ENCODE measurements at places on chromosomes 1 and 21. TPM values are rescaled to one million over a fixed set of nuclear protein-coding genes. Genes with fewer than 3 reads are reported as not detected.
A peak's percentile ranks its signal among the peaks of the same experiment; 100 is the strongest.

CDA gene
- 1.7 TPM for total RNA-seq

NBPF6 gene
- total RNA-seq, result not detected

DCST2 gene
- total RNA-seq, result 0.17 TPM

ADIPOR1 gene
- 103 TPM for total RNA-seq

TEX38 gene
- not detected for total RNA-seq

A3GALT2 gene
- not detected for total RNA-seq

TCP10L gene
- 1.6 TPM for total RNA-seq

IPO13 gene
- total RNA-seq, result 55.6 TPM

OR10X1 gene
- not detected for total RNA-seq

- no peak for DNase-seq
- H3K27ac ChIP-seq, result no peak overlapping the region
- H3K4me3 ChIP-seq, result no peak overlapping the region
- H3K4me1 ChIP-seq, result peaks cover 78% of the 10 kb centered on the region
- H3K27me3 ChIP-seq, result no peaks in the 10 kb centered on the region
- H3K36me3 ChIP-seq, result no peaks in the 10 kb centered on the region
These were observed 119.4 kb downstream of the SIPA1L2 start for GRCh38 chr1:232510367-232511110.

GRCh38 chr1:234597894-234598293, 12.1 kb downstream of the IRF2BP2 start:
- H3K4me1 ChIP-seq, result peaks cover 45% of the 10 kb centered on the region
- peak; percentile 73 for DNase-seq
- H3K27me3 ChIP-seq, result no peaks in the 10 kb centered on the region
- peak overlapping the region; percentile 100 for H3K27ac ChIP-seq

DNA sequence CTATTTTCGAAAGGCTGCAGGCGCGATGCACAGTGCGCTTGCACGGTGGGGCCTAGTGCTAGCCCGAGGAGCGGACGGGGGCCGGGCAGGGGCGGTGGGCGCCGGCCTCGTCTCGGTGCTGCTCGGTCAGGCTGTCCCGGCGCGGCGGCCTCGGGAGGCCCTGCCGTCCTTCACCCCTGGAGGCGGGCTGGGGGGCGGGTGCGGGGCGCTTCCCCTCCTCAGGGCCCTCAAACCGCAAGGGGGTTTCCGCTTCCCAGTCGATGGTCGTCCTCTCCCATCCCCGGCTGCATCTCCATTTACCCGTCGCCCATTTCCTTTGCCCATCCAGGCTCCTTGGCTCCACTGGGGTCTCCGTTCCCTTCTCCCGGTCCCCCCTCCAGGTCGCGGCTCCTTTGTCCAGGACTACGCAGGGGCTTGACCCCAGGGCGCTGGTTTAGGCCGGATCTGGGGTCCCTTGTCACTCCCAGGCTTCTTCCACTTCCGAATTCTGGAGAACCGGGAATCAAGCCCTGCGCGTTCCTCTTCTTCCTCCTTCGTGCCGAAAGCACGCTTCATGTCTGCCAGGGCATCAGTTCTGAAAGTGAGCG, 196.3 kb upstream of the LMO4 start:
- H3K27ac ChIP-seq, result peak overlapping the region; percentile 71
- no peaks in the 10 kb centered on the region for H3K36me3 ChIP-seq
- no peaks in the 10 kb centered on the region for H3K4me1 ChIP-seq
- H3K27me3 ChIP-seq, result no peaks in the 10 kb centered on the region

DNA sequence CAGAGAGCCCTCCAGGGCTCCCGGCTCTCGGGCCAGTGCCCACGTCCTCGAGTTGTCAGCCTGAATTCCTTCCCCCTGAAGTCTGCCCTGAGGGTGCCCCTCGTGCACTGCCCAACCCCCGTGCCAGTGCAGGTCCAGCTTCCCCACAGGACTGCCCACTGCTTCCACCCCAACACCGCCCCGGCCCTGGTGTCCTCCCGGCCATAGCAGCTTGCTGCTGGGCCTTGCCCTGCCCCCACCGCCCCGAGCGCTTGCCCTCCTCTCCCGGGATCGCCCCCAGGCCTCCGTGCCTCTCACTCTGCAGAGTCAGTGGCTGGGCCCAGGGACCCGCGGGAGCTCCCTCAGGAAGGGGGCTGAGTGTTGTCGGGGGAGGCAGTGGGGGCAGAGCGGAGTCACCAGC, 24.1 kb upstream of the ARHGEF16 start:
- no peak overlapping the region for H3K27ac ChIP-seq
- no peak overlapping the region for H3K4me3 ChIP-seq
- H3K27me3 ChIP-seq, result no peaks in the 10 kb centered on the region
- H3K4me1 ChIP-seq, result no peaks in the 10 kb centered on the region
- H3K36me3 ChIP-seq, result peaks cover 32% of the 10 kb centered on the region
- DNase-seq, result peak; percentile 9

DNA sequence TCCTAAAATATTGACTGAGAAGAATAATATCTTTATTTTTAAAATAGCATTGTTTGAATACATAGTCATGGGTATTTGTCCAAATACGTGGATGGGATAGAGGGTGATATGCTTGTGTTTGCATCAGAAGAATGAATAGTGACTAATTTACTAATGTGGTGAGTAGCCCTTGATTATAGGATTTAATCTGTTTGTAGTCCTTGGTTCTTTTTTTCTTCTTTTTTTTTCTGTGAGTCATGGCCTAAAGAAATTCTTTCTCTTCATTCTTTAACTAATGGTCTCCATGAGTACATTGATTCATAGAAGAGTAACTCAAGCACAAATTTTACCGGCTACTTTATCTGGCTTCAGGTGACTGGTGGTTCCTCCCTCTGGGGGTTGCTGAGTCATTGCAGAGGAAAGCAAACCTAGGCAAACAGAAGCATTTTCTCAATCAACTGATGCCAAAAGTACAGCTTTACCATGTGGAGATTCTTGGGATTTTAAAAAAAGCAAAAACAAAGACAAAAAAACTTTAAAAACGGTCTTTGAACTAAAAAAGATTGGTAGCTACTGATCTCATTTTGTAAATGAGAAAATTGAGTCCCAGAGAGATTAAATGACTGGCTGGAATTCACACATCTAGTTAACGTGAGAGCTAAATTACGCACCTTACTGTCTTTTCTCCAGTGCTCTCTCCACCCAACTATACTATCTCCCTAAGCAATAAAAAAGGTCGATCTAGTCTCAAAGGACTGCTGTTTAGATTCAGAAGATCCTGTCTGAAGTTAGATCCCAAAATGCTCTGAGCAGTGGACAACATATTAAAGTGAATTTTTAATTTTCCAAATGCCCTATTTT, 40.5 kb downstream of the AK5 start:
- no peak overlapping the region for H3K4me3 ChIP-seq
- no peak for DNase-seq
- H3K36me3 ChIP-seq, result no peaks in the 10 kb centered on the region

GRCh38 chr1:52166996-52167753, 25.3 kb downstream of the ZFYVE9 start:
- no peaks in the 10 kb centered on the region for H3K27me3 ChIP-seq
- no peaks in the 10 kb centered on the region for H3K36me3 ChIP-seq
- DNase-seq, result no peak
- H3K4me3 ChIP-seq, result no peak overlapping the region
- H3K4me1 ChIP-seq, result no peaks in the 10 kb centered on the region

DNA sequence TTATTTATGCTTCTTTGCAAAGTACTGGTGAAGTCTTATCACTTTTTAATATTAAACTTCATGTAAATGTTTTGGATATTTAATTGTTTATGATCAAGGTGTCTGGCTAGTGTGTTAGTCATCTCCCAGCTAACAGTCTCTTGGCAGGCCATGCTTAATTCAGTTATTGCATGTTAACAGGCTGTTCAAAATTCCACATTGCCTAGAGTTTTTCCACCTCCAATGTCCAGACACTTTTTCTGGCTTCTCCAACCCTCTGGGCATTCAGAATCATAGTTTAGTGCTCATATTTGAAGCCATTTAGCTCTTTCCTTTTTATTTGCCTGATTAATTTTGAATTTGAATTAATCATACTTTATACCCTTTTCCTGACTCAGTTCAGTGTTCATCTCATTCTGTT, 69.2 kb downstream of the OLFML2B start:
- no peak for DNase-seq
- peaks cover 13% of the 10 kb centered on the region for H3K4me1 ChIP-seq
- no peak overlapping the region for H3K4me3 ChIP-seq
- no peak overlapping the region for H3K27ac ChIP-seq

- no peak overlapping the region for H3K4me3 ChIP-seq
- H3K36me3 ChIP-seq, result no peaks in the 10 kb centered on the region
- peaks cover 30% of the 10 kb centered on the region for H3K4me1 ChIP-seq
- H3K27me3 ChIP-seq, result no peaks in the 10 kb centered on the region
- no peak overlapping the region for H3K27ac ChIP-seq
- DNase-seq, result peak; percentile 79
These were observed 13.2 kb upstream of the CELA3B start for GRCh38 chr1:21963477-21964217.

DNA sequence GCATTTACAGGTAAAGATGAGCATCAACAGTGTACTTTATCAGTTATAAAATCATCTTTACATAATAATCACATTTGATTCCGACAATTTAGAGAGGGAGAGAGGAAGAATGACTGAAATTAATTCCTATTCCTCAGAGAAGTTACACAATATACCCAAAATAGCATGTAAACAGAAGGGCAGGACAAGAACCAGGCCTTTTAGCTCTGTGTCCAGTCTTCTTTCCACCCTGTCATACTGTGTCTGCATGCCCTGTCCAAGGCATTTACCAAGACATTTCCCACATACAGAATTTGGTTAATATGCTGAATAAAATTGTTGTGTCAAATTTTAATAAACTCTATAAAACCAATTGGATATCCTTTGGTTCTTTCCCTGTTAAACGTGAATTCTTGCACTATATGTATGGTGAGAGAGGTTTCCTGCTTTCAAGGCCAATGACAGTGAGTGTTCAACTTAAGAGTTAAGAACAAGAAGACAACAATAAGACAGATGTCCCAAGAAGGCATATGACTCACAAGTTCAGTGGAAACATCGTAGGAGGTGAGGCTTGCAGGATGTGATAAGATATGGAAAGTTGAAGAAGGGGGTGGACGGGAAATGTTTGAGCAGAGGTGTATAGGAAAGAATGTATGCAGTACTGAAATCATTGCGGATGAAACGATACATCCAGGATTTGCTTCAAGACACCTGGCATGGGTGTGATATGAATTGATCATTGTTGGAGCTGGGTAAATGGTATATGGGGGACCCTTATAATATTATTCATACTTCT, 20.8 kb downstream of the LRRC8B start:
- H3K4me1 ChIP-seq, result peaks cover 22% of the 10 kb centered on the region
- H3K27me3 ChIP-seq, result no peaks in the 10 kb centered on the region

DNA sequence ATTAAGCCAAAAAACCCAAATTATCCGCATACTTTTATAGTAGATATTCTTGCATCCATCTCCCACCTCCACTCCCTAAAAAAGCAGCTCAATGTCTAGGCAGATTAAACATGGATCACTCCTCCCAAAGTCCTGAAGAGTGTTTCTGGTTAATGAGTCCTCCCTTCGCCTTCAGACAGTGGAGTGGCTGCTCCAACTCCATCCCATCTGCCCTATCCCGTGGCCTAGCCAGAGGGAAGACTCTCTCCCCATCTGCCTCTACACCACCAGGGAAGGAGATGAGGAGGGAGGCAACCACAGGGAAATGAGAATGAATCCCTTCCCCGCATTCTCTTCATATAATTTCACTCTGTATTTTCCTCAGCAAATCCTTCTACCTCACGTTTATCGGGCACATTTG, 103.8 kb downstream of the SLC45A1 start:
- peak overlapping the region; percentile 88 for H3K4me3 ChIP-seq
- H3K36me3 ChIP-seq, result peaks cover 37% of the 10 kb centered on the region
- peaks cover 68% of the 10 kb centered on the region for H3K4me1 ChIP-seq

- H3K36me3 ChIP-seq, result no peaks in the 10 kb centered on the region
- H3K4me1 ChIP-seq, result peaks cover 33% of the 10 kb centered on the region
- H3K4me3 ChIP-seq, result no peak overlapping the region
- H3K27me3 ChIP-seq, result no peaks in the 10 kb centered on the region
- peak overlapping the region; percentile 79 for H3K27ac ChIP-seq
These were observed 19.8 kb upstream of the LBR start for GRCh38 chr1:225447650-225448089.
